ENCODE measurements at places on chromosomes 1 and 21. TPM values are rescaled to one million over a fixed set of nuclear protein-coding genes. Genes with fewer than 3 reads are reported as not detected.

DNA sequence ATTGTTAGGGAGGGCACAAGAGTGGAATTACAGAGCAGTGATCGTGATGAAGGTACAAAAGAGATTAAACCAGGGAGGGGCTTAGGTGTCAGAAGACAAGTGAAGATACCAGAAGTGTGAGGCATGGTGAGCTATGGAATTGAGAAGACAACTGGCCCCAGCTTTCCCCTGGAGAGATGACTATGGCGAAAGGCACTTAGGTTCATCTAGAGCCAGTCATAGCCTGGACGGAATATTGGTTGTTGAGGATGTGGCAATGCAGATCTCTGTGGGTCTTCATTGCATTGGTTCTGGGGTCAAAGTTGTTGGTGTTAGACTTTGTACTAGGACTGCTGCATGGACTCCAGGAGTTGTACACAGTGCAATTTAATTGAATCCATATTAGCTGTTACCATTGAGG lies 115.7 kb downstream of the FASLG start:
- no peak for DNase-seq

- DNase-seq = peak; percentile 24
Observed at GRCh38 chr1:213138391-213138790, 87.3 kb downstream of the RPS6KC1 start.

- no peak for DNase-seq
Observed at GRCh38 chr1:37723072-37723389, 30.7 kb downstream of the CDCA8 start.

GRCh38 chr1:116497656-116498055 lies 73.2 kb downstream of the CD58 start:
- no peak for DNase-seq

DNA sequence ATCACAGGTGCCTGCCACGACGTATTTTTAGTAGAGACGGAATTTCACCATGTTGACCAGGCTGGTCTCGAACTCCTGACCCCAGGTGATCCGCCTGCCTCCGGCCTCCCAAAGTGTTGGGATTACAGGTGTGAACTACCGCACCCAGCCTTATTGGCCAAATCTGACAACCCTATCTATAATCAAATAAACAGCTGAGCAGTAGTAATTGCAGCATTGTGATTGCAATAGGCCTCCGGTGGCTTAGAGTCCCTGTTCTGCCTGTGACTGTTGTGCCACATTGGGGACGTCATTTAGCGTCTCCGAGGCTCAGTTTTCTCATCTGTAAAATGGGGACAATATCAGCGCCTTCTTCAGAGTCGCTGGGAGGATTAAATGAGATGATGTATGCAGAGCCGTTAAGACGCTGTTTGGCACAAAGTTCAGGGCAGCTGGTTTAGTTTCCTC lies 569 bp upstream of the CAPN2 start:
- no peak for DNase-seq

GRCh38 chr21:44003307-44003966 lies 8.7 kb upstream of the TRAPPC10 start:
- DNase-seq = no peak

DNA sequence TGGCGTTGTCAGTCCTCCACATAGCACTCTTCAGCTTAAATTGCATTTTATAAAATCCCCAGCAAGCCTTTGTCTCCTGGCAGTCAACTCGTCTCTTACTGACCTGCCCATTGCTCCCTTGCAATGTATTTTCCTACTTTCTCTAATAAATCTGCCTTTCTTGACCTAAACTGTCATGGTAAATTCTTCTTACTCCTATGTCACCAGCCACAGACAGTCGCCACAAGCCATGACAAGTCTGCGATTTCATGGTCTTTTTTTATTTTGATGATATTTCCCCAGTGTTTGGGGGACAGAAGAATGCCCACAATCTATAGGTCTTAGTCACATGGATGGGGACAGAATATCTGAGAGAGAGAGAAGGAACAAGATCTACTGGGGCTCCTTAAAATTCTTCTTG lies 8.4 kb downstream of the IFNAR2 start:
- no peak for DNase-seq

DNA sequence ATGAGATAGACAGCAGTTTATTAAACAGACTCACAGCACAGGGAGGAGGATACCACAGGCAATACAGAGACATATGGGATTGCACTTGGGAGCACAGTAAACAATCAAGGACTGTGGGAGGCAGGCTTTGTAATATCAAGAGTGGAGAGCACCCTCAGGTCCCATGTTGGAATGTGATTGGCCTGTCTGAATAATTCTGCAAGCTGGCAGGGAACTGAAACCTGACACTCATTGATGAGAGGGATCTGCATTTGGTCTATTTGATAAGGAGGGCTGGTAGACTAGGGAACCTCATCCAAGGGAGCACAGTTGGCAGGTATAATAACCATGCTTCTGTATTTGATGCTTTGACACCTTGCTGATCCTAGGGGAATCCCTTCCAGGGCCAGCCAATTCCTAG lies 69.9 kb upstream of the PRMT6 start:
- DNase-seq = no peak

The CASQ2 gene
- not detected for total RNA-seq

The NHLH1 gene
- total RNA-seq = not detected

The HSD3B2 gene
- not detected for total RNA-seq

The KRTAP7-1 gene
- not detected for total RNA-seq

The ZFP69 gene
- total RNA-seq = 6.3 TPM

The LEFTY2 gene
- total RNA-seq = 0.15 TPM

The OR2T2 gene
- total RNA-seq = not detected

The ADGRL4 gene
- not detected for total RNA-seq

The GABPA gene
- 19.7 TPM for total RNA-seq

Measured in HepG2 (cell line).